Heart left ventricle (tissue), 16 donors: ENCODE measurements at places on chromosomes 16 and 17. TPM values are rescaled to one million over a fixed set of nuclear protein-coding genes. Genes with fewer than 3 reads are reported as not detected.

GRCh38 chr17:46739982-46740381 is 78.5 kb downstream of the WNT3 start:
- no peak for DNase-seq

- no peak for DNase-seq
Observed at GRCh38 chr17:36151891-36152638, 24.4 kb downstream of the TBC1D3B start.

DNA sequence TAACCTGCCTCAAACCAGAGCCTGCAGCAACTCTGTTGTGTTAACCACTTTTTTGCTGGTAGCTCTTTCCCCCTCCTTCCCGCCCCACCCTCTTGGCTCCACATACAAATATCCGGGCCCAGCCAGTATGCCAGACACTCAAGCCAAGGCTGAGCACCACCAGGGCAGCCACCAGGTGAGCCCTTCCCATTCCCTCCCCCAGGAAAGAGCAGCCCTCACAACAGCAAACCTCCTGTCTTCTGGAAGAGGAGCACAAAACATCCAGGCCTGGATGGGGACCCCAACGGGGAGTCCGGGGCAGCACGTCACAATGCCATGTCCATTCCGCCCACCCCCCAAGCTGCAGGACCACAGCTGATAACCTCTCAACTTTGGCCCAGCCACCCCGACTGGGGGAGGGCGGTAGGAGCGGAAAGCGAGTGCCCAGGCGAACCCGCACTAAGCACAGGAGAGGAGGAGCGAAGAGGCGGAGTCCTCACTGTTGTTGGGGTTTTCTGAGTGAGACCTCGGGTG is 757 bp downstream of the ORMDL3 start:
- DNase-seq: peak; percentile 48

Gene USH1G
- not detected for polyA plus RNA-seq

DNA sequence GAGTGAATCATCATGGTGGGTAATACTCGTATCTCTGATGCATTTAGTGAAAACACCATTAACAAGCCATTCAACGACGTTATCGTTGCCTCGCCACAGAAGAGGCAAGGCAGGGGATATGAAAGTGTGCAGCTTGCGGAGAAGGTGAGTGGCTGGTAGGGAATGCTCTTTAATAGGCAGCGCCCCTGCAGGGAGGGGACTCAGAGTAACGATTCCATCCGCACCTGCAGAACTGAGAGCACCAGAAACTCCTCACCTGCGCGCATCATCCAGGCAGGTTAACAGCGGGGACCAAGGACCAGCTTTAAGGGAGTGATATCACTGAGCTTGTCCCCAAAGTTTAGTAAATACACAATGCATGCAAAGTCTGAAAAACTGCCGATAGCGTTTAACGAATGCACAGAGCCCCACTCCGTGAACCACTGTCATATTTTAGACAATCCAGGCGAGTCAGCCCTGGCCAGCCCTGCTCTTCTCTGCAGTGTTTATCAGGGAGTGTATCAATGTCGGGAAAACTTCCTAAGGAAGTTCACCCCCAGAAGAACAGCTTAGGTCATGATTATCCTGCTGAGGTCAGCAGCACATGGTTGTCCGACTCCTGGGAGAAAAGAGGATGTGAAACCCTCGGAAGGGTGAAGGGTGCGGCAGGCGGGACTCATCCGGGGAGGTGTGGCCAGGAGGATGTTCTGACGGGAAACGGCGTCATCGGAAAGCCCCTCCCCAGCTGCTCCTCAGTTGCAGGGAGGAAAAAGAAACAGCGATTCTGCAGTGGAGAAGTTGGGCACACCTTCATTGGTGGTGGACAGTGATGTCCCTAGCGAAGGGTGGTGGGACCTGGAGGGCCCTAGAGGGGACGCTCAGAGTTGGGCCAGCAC is 68.5 kb upstream of the DNAH17 start:
- DNase-seq: peak; percentile 89

DNA sequence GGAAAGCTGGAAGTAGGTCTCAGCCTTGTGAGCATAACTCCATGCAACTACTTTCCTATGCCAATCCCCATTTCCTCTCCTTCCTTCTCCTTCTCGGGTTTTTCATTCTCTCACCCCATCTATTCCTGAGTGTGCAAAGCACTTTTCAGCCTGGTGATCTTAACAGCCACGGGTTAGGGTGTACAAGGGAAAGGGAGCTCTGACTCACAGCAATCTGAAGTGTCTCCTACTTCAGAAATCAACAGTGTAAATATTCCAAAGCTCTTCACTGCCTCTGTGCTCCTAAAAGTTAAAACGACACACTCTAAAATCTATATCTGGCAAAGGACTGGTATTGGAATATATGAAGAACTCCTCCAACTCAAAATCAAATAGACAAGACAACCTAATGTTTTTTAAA is 268.0 kb upstream of the IRX3 start:
- no peak for DNase-seq
